ENCODE measurements at places on chromosomes 3 and 15.

GRCh38 chr15:76195506-76196268 is 115.6 kb downstream of the ETFA start:
- DNase-seq, result no peak

- no peak for DNase-seq
Measured at GRCh38 chr3:118955914-118956556, 78.6 kb downstream of the IGSF11 start.

DNA sequence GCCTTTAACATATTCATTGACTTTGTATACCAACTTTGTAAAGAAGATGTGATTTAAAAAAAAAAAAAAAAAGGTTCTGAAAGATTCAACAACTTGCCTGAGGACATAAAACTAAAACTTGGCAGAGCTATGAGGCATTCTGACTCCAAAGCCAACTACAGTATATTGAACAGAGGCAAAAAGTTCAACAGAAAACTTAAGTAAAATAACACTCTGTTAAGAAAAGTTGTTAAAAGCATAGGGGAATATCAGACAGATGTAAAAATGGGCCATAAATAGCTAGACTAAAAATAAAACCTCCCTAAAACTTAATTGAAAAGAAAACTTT is 23.4 kb downstream of the GOLIM4 start:
- DNase-seq, result no peak

DNA sequence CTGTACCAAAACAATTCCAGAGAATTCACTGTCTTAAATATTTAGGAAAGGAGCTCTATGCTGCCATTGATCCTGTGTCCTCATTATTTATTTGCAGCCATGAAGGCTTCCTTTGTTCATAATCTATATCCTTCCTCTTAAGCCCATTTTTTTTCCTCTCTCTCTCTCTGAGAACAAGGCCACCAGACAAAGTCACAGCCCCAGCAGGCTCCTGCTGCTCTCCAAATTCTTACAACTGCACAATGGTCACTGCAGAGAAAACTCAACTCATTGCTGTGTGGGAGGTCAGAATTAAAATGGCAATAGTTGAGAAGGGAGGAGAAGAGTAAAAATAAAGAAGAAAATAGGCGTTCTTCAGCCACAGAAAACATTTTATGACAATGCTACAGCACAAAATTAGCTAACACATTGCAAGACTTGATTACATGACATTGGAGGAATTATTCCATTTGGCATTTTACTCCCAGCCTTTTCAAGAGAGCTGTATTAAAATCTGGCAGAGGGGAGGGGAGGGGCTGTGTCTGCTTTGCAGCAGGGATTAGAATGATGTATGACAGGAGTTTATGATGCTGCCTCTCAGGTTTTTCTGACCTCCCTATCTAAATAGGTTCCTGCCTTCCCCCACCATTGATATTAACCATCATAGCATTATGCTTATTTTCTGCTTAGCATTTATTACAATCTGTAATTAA is 399.7 kb upstream of the THBS1 start:
- DNase-seq, result no peak

DNA sequence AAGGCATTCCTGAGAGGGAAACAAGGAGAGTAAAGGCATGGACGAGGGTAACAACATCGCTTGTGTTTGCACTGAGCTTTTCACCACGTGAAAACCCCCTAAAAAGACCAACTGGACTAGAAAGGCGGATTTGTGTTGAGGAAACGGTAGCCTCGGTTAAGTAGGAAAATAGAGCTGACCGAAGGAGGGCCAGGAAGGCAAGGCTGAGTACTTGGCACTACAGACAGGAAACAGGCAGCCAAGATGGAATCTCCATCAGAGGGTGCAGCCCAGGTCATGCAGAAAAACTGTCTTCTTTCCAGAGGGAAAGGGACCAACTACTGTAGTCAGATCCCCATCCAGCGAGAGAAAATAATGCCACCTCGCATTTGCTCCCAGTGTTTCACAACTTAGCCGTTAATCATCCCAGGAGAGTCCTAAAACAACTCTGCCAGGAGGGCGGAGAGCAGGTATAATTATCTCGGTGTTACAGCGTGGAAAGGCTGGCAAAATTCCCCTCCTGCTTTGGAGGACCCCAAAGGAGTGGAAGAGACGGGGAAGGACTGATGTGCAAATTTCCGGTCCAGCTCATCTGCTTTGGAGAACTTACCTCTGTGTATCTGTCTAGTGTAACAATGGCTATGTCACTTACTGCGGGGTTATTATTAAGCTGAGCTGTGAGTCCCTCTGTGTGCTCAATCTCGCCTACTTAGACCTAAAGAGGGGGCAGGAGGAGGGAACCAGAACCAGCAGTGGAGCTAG is 77.2 kb downstream of the MYO1E start:
- no peak for DNase-seq

DNA sequence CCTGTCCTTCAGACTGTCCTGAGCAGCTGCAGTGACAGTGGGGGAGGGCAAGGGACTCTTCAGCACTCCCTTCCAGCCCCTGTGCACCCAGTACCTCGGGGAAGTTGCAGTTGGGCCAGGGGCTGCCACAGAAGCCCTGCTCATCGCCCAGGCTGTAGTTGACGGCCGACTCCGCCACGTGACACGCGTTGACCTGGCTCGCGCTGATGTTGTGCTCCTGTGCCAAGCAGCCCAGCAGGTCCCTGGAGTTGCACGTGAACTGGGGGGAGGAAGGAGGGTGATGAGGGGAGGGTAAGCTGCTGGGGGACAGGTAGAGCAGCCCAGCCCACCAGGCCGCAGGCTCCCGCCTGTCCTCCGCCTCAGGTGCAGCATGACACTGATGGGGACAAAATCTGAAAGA is 101.2 kb downstream of the SEC22A start:
- DNase-seq, result no peak

- DNase-seq, result no peak
Measured at GRCh38 chr3:99509224-99509623, 129.2 kb upstream of the COL8A1 start.

All from activated CD4-positive, alpha-beta T cell treated with anti-CD3 and anti-CD28 coated beads, Interleukin-2, amount 50 U/mL, for 48 hours (primary cell).